HS-5 (cell line): ENCODE measurements at places on chromosomes 11 and 22.

DNA sequence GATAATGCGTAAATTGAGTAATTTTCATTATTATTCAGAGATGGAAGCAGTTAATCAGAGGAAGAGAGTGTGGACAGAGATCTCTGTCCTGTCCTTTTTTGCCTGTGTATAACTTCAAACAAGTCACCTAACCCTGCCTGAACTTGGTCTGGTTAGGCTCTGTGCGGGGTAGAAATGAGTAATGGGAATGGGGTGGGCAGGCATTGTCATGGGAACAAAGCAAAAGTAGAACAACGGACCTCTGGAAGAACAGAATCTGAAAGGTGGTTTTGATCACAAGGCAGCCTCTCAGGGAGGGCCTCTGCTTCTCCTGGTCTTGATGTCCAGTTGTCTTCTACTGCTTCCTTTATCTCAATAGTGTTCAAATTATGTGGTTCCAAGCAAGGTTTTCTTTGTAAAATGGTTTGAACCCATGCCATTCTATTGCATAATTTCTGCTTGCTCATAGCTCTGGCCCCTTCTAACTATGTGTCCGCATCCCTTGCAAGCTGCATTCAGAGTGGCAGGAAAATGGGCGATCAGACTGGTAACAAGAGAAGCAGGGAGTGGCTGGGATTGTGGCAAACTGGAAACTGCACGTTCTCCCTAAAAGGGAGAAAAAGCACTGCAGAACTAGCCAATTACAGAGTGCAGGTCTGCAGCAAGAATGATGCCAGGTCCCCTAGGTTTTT lies 76.1 kb downstream of the PRR5L start:
- no peak for DNase-seq

DNA sequence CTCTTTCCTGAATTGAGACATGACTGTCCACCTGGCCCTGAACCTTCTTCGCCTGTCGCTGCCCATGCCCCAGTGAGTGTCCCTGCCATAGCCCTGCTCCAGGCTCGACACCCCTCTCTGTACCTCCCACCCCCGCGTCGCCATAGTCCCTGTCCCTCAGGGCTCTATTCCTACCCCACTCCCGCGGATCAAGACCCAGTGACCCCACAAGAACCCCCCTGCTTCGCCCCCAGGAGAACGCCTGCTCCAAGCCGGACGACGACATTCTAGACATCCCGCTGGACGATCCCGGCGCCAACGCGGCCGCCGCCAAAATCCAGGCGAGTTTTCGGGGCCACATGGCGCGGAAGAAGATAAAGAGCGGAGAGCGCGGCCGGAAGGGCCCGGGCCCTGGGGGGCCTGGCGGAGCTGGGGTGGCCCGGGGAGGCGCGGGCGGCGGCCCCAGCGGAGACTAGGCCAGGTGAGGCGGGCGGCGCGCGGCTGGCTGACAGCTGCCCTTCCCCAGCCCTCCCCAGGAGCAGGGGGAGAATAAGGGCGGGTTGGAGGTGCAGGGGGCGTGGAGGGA lies 5.6 kb downstream of the NRGN start:
- DNase-seq, result no peak

- DNase-seq, result no peak
Measured at GRCh38 chr22:39808081-39808480, 85.5 kb downstream of the ENTHD1 start.

GRCh38 chr11:13343931-13344717 lies 66.5 kb downstream of the BMAL1 start:
- no peak for DNase-seq

- DNase-seq, result no peak
Measured at GRCh38 chr22:44529827-44530523, 31.9 kb upstream of the RTL6 start.

- peak; percentile 84 for DNase-seq
Measured at GRCh38 chr11:47407746-47408590, at the start of gene SLC39A13. SLC39A13 (plus strand) TSS chr11:47408590; CDS start chr11:47410095, 1,505 bp downstream.

GRCh38 chr11:43245466-43245865 lies 66.3 kb upstream of the API5 start:
- DNase-seq, result no peak

DNA sequence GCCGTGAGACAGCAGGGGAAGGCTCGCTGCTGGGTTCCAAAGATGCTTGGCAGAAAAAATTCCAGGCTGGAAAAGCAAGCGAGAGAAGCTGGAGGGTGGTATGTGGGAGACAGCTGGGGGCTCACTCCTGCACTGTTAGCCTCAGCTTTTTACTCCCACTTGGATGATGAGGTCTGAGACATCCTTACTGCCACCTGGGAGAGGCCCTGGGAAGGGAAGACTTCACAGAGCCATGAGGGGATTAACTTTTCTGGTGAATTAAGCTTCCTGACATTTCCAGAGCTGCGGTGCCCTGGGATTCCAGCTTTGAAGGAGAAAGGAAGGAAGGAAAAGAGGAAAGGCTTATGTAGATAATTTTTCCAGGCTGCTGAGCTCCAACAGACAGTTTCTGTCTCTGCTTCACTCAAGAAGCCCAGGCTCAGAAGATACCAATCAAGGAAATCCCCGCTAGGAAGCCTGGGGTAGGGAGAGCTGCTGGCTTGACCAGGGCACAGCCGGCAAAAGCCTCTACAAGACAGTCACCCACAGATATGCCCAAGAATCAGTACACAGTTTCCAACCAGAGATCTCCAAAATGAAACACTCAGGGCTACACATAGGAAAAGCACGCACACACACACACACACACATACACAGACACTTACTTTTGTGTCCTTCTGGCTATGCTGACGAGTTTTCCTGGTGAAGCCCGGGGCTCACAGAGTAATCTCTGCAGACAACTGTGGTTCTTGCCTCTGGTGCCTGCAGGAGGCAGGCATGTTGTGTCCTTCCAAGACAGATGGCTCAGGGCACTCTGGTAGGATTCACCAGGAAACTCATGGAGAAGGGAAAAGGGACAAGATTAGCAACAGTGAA lies 907 bp downstream of the MCHR1 start:
- DNase-seq, result no peak

GRCh38 chr22:44326491-44326885 lies 13.7 kb upstream of the SHISAL1 start:
- DNase-seq, result no peak

DNA sequence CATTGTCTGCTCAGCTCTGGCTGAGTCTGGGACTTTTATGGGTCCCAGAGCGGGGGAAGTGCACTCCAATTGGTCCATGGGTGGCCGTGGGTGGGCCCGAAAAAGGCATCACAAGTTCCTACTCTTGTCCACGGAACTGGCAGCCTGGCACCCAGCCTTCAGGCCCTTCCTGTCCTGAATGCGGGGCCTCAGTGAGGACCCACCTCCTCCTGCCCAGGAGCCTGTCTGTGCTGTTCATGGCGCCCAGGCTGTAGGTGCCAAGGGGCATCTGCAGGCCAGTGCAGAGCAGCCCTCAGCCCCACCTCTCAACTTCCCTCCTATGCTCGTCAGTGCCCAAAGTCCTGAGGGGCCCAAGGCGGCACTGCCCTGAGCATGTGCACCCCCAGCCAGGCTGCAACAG lies 411.7 kb upstream of the KIRREL3 start:
- DNase-seq, result no peak

DNA sequence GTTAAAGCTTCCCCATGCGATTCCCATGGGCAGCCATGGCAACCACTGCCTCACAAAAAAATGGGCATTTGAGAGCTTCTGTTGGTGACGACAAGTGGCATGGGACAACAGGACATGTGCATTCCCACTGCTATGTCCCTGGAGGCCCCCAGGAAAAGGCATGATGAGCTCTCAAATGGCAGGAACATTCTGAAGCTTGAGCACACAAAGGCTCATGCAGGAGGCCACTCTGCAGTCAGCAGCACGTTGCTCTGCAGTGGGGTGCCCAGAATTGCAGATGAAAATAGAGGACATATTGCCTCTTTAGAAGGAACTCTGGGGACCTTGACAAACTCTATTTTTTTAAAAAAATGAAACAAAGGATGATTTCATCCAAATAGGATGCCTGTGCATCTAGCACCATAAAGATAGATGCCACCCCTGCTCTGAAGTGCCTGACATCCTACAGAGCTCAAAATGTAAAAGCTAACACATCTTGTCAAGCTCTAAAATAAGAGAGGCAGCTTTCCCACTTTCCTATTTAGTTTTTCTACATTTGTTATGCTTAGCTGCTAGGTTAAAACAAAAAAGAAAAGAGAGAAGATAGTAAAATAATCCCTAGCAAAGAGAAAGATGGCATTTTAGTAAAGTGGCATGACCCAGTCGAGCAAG lies 277.6 kb upstream of the ZC3H12C start:
- no peak for DNase-seq

GRCh38 chr11:15334766-15335165 lies 220.0 kb downstream of the INSC start:
- no peak for DNase-seq

DNA sequence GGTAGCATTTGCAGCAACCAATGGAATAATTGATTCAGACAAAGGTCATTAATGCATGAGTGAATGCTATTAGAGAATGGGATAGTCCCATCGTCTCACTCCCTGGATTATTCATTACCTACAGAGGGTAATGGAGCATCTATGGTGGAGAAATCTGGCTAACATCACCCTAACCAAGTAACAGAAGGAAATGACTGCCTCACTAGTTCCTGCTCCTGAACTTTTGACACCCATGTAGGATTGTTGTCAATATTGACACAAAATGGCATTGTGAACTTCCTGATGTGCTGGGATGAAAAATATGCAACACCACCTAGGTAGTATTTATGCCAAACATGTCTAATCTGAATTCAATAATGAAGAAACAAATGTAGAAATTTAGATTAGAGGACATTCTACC lies 44.0 kb upstream of the KIRREL3 start:
- no peak for DNase-seq

DNA sequence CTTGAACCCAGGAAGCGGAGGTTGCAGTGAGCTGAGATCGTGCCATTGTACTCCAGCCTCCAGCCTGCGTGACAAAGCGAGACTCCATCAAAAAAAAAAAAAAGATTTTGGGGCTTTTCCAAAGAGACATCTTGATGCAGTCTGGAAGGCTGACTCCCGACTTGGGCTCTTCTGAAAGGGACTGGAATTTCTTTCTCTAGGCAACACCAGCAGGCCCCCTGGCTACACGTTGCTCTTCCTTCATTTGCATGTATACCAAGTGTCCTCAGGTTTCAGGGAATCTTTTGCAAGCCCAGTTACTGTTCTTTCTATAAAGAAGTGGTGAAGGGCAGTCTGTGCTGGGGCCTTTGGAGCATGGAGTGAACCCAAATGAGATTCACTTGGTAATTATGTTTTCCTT lies 211.0 kb downstream of the GRIK4 start:
- no peak for DNase-seq

GRCh38 chr11:108790501-108791299 lies 125.8 kb downstream of the DDX10 start:
- DNase-seq, result no peak

GRCh38 chr22:33726294-33726734 lies 194.0 kb downstream of the LARGE1 start:
- peak; percentile 3 for DNase-seq

- no peak for DNase-seq
Measured at GRCh38 chr11:31825838-31826484, 14.8 kb upstream of the PAX6 start.

- no peak for DNase-seq
Measured at GRCh38 chr11:119094816-119095065, 6.9 kb downstream of the DPAGT1 start.
